Activated CD4-positive, alpha-beta T cell treated with anti-CD3 and anti-CD28 coated beads for 48 hours (primary cell): ENCODE measurements at places on chromosomes 1 and 21.

GRCh38 chr21:27424601-27425000 lies 457.7 kb upstream of the ADAMTS5 start:
- no peak for DNase-seq

DNA sequence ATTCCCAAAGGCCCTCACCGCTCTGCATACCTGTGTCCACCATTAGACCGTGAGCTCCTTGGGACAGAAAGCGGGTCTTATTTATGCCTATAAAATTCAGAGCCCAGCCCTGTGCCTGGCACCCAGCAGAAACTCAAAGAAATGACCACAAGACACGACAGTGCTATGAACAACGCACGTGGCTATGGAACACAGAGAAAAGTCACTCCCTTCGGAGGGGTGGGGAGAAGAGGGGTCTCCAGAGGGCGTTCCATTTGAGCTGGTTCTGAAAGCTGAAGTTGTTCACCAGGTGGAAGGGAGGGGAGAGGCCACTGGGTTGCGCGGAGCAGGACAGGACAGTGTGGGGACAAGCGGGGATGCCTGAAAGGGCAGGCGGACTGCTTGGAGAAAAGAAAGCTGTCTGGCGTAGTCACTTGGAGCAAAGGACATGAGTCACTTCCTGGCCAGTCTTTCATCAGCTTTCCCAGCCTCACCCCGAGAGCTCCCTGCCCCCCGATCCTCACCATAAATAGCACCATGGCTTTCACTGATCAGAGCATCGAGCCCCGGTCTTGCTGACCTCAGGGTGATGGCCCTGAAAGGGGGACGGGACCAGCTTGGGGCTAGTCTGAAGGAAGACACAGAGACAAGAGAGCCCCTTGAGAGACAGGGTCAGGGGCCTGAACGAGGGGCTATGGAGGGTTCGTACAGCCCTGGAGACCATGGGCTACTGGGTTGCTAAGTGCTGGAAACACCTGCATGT lies 28.5 kb downstream of the ECE1 start:
- DNase-seq, result peak; percentile 50

DNA sequence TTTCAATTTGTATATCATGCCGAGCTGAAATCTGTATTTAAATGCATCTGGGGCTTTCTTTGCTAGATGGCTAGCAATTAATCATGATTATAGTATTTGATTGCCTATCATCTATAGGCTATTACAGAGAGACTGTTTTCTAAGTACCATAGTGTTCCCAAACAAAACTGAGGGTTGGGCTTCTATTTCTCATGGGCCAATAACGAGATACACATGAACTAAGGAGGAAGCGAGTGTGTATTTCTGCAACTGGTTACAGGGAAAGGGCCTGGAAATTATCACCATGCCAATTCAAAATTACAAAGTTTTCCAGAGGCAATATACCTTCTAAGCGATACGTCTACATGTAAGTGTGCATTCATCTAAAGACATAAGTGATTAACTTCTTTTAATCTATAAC lies 744.5 kb upstream of the BRINP3 start:
- no peak for DNase-seq

DNA sequence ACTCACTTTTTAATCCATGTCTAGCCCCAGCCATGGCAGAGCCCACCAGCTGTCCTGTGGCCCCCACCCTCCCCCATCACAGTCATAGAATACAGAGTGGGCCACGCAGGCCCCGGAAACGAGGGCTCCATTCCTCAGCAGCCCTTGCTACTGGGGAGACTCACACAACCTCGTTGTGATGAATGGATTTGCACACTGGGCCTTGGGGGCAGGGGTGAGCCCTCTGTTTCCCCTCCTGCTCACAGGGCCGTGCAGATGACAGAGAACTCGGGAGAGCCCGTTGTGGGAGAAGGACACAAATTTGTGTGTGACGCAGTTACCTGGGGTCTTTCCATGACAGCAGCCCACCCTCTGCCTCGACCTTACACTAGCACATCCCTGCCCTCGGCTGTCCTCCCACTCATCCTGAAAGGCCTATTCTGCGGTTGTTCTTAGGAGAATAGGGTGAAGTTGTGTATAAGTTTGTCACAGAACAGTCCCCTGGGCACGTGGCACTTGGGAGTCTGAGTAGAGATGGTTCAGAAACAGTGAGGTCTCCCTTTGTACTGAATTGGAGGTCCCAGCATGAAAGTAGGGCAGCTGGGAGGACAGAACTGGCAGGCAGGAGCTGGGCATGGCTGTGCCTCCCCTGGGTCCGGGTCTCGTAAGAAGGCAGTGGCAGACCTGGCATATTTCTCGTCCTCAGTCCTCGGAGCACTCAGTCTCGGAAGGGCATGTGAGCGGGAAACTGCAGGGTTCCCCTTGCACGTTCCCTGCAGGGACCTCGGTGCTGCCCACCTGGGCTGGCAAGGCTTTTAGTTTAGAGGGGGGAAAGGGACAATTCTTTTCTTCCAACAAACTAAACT lies 6.8 kb downstream of the AGT start:
- DNase-seq, result no peak

GRCh38 chr1:147613506-147613905 lies 56.8 kb downstream of the ACP6 start:
- no peak for DNase-seq

- DNase-seq, result no peak
Measured at GRCh38 chr21:36431252-36431651, 46.1 kb downstream of the CHAF1B start.

- no peak for DNase-seq
Measured at GRCh38 chr1:184219414-184219813, 167.4 kb upstream of the C1orf21 start.

- no peak for DNase-seq
Measured at GRCh38 chr1:109895720-109896504, 14.7 kb upstream of the CSF1 start.

DNA sequence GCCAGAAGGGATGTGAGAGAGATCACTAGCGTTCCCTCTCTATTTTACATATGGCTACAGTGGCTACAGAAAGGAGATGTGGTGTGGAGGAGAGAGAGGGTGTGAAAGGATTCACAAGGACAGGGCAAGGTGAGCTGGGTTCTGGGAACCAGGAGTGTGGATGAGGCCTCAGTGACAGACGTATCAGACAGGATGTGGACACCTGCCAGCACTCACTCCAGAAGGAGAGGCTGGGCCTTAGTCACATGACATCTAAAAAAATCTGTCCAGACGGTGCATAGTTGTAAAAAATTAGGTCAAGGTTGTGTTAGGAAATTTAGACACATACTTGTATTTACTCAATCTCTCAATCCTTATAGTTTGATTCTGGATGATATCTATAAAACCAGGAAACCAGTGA lies 10.6 kb downstream of the TRIM67 start:
- DNase-seq, result no peak

GRCh38 chr1:83910461-83910860 lies 88.5 kb downstream of the TTLL7 start:
- DNase-seq, result no peak

GRCh38 chr1:2212532-2213491 lies 15.3 kb upstream of the SKI start:
- peak; percentile 61 for DNase-seq
